Stimulated activated CD8-positive, alpha-beta memory T cell treated with anti-CD3 and anti-CD28 coated beads, Interleukin-7, amount 100 ng/mL, for 1 hour (primary cell): ENCODE measurements at places on chromosomes 2 and 18.

DNA sequence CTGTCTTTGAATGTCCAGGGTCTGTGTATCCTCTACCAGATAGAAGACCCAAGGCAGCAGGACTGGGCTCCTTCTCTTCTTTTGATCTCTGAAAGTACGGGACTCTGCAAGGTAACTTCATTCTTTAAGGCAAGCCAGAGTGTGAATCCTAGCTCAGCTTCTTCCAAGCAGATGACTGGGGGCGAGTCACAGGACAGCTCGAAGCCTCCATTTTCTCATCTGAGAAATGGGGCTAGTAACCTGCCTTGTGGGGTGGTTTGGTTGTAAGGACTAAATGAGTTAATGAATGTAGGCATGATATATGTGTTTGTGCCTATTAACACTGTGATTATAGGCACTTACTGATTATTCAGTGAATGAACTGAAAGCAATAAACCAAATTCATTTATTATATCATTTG, 46.7 kb downstream of the DGKD start:
- DNase-seq, result no peak

- no peak for DNase-seq
Observed at GRCh38 chr2:166373951-166374350, 1.8 kb downstream of the SCN9A start.

GRCh38 chr2:176679061-176679669, 409.9 kb downstream of the MTX2 start:
- DNase-seq, result no peak

- no peak for DNase-seq
Observed at GRCh38 chr2:1686784-1687105, 57.6 kb downstream of the PXDN start.

- no peak for DNase-seq
Observed at GRCh38 chr2:9178110-9178903, 28.3 kb upstream of the ASAP2 start.

DNA sequence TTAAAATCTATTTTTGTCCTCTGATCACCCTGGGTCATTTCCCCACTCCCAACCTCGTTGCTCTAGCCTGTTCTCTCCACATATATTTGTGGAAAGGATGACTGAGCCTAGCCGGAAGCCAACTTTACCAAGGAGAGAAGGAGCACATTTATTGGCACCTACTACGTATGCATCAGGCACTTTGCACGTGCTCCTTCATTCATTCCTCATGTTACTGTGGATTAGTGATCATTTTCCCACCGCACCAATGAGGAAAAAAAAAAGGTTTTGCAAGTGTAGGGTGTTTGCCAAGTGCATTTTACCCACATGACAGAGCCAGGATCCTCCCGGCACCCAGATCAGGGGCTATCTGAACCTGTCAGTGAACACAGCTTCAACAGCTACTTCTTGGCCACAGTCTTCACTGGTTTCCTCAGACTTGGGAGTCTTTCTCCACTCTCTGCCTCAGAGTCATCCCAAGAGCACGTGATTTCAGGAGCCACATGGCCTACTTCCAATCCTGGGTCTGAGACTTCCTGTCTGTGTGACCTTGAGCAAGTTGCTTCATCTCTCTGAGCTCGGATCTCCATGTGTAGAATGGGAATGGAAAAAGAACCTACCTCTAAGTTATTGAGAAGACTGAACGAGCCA, 1.9 kb upstream of the C1QL2 start:
- no peak for DNase-seq

DNA sequence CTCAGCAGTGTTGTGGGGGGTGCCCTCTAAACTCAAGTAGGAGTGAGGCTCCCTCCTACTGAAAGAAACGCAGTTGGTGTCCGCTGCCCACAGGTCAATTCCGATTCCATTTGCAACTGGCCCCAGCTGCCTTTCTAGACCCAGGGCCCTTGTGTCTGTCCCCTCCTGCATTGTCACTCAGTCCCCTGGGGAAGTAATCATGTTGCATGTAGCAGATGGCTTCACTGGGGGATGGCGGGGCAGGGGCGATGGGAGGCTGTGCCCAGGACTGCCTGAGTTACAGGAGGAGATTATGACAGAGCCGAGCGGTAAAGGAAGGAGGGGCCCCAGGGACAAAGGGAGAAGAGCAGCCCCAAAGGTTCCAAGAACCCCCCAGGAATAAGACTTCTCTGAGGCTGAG, 62.5 kb upstream of the SH3RF3 start:
- no peak for DNase-seq

- DNase-seq, result no peak
Observed at GRCh38 chr2:19865151-19865550, 36.6 kb downstream of the TTC32 start.

DNA sequence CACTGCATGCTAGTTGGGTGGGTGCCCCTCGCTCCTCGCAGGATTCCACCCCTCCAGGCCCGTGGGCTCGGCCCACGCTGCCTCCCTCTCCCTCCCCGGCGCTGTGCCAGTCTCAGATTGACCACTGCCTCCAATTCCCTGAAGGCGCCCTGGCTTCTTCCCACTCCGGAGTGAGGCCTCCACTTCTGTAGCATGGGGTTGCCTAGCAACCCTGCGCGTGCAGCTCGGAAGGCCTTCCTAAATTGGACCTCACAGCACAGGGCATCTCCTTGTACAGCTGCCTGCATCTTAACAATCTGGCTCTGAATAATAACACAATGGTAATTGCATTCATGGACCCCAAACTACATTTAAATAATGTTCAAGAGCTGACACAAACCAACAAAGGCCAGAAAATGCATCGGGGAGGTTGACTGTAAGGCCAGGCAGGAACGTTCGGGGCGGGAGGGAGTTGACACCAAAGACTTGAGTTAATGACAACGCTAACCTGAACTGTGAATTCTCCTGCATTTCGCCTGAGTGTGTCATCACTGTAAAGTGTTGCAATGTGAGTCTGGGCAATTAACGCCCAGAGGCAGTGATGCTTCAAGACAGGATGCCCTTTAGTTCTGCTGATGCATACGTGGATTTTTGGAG, 222.9 kb downstream of the ZBTB7C start:
- DNase-seq, result no peak

DNA sequence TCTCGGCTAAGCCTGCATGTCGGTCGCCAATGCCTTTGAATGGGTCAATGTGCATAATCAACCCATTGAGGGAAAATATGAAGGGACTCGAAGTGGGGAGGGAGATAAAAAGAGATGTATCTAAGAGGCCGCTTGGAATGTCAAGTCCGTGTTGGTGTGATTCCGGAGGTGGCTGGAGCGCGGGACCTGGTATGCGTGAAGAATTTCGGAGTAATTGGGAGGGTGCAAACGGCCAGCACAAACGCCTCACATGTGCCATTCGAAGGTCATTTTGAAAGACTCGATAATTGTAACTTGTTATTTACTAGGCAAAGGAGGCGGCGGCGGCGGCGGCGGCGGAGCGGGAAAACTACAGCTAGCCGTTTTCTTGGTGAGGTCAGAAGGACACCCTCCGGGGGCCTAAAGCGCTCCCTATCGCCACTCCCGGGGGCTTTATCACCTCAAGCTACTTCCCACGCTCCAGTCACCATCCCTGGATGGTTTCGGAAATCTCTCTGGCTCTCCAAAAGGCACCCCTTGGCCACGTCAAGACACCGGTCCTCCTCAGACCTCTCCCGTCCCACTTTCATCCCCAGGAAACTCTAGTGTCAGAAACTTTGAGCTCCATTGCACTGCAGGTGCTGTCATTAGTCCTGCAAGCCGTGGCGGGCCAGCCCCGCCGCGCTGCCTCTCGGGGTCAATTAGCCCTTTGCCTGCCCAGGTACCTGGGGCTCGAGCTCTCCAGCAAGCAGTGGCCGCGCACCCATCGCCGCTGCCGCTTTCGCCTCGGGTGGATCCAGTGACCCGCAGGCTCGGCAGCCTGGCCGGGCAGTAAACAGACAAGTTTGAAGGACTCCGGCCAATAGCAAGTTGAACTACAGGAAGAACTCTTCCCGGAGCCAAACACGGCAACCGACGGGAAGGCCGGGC, 1.5 kb downstream of the ERBB4 start:
- DNase-seq, result no peak

DNA sequence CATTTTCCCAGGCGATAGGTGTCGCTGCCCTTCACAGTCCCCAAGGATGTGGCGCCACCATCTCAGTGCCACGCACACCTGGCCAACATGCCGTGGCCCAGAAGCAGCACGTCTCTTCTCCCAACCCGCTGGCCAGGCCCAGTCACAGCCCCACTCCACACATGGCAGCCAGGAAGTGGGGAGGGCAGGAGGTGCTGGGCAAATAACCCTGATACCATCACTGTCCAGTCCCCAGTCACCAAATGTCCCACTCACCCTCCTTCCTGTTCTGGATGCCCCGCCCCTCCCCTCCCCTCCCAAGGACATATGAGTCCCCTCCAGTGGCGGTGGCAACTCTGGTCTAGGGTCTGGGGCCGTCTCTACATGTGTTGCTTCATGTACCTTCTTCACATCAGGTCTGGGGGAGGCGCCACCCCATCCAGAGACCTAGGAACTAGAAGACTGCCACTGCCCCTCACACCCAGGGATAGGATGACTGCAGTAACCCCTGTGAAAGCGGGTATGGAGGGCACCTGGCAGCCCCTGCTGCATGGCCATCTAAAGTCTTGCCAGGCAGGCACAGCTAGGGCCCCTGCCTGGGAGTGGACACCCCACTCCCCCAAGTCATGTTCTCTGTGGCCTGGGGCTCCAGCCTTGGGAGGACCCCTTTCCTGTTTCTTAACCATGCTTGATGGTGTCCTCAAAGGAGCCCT, 7.3 kb upstream of the CAPN10 start:
- no peak for DNase-seq
